ENCODE measurements at places on chromosomes 3 and 15. TPM values are rescaled to one million over a fixed set of nuclear protein-coding genes. Genes with fewer than 3 reads are reported as not detected.
A peak's percentile ranks its signal among the peaks of the same experiment; 100 is the strongest.

DNA sequence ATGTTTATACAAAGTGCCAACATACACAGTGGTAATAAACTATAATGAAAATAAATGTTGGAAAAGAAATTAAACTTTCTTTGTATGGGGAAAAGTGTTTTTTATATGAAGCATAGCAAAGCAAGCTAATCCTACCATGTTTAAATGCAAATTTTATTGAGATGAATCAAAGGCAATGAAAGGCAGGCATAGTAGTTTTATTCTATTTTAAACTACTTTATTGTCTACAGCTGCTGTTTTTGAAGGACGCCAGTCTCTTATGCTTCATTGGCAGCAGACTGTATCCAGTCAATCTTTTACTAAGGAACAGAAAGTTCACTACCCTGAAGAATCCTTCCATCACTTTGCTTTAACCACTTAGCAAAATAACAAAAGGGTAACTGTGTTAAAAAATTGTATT is 761.0 kb downstream of the ROBO2 start:
- no peak for DNase-seq

DNA sequence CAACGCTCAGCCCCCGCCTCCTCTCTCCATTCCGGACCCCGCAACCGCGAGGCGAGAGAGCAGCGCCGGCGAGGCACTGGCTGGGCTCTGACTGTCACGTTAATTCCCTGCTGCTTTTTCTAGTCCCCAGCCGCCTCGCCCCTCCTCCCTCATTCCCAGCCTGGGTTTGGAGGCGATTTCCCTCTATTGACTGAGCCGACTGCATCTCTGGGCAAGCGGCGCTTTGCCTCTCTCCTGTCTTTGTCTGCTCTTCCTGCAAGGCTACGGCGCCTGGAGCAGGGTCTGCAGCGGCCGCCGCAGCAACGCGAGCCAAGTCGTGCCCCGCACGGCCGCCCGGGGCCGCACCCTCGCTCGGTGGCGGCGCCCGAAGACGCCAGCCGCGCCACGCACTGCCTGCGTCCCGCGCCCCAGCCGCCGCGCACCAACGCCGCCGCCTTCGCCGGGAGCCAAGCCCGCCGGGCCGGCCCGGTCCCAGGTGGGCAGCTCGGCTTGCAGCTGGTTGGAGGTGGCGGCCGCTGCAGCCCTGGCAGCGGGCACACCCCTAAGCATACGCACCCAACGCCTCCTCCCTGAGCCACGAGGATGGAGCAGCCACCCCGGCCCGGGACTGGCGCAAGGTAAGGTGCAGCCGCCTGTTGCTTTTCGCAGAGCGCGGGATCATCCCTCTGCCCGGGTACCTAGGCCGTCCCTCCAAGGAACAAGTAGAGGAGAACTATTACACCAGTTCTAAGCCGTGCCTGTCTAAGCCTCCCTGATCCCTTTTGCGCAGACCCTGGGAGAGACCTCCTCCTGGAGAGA is at the start of gene LRRC3B:
Gene LRRC3B (plus strand): TSS at position 152 of the 798 bp plus-strand sequence. CDS start 86,901 bp downstream, outside the sequence.
- DNase-seq = no peak

The TRIM42 gene
- total RNA-seq = not detected

DNA sequence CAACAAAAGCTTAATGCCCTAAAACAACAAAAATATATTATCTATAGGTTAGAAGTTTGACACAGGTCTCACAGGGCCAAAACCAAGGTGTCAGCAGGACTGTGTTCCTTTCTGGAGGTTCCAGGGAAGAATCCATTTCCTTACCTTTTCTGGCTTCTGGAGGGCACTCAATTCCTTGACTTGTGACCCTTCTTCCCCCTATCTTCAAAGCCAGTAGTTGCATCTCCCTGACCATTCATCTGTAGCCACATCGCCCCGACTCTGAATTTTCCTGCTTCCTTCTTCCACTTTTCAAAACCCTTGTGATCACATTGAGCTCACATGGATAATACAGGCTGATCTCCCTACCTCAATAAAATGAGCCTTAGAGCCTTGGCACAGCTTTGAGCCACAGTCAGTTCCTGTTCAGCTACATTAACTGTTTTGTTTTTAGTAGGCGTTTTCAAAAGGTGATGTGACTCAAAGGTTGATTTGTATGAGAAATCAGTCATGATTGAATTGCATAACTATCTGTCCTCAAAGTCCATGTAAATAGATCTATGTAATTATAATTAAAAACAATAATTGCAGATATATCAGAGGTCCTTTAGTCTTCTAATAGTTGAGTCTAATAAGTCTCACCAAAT is 12.4 kb downstream of the PFN2 start:
- no peak for DNase-seq

DNA sequence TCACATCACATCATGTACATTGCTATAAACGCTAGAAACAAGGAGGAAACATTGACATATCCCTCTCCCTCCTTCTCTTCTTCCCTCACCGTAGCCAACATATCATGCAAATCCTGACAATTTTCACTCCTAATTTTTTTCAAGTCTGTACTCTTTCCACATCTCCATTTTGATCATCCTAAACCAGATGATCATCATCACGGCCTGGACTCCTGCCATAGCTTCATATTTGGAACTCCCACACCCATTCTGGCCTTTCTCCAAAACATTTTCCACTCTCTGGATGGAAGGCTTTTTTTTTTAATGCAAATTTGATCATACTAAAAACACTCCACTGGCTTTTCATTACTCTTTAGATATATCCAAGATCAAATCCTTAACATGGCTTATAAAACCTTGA is 248.0 kb upstream of the CNTN3 start:
- peak; percentile 26 for DNase-seq

The FBXO40 gene
- total RNA-seq = not detected

The RFT1 gene
- total RNA-seq = 14.2 TPM

Measured in urinary bladder (tissue), 4 donors.